ENCODE measurements at places on chromosomes 5 and 9.
A peak's percentile ranks its signal among the peaks of the same experiment; 100 is the strongest.

DNA sequence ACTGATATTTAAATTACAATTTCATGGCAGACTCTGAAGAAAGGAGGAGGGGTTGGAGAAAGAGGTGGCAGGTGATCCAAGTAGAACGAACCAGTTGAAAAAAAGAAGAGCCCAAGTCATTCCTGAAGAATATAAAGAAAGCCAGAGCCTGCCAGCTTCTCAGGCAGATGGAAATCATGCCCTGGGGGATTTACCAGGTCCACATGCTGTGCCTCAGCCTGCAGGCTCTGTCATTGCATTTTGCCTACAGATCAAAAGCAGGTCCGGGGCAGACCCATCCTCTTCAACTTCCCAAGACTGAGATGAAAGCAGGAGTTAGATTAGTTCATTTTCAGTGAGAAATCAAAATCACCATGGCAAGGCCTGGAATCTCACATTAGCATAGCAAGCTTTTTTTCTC lies 48.5 kb downstream of the GDNF start:
- DNase-seq: no peak

GRCh38 chr9:94663640-94664039 lies 24.3 kb upstream of the FBP1 start:
- DNase-seq: no peak

DNA sequence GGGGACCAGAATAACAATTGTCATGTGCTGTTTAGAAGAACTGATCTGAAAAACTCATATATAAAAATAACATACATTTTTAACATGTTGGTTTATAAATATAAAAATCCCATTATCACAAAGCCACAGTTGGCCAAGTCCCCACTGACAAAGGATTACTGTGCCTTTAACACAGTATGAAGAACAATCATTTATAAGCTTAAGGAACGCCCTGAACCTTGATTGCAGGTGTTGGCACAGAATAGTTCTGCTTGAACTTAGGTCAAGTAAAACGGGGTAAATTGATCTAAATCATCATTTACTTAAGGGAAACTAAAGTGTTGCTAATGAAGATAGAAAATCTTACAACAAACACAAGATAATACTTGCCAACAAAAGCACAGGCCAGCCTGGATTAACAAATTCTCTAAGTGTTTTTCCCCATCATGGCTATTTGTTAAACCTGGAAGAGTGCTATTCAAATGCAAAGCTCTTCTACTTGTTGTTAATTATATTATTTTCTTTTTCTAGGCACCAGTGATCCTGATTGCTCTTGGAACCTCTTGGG lies 46.1 kb downstream of the ASTN2 start:
- DNase-seq: no peak

DNA sequence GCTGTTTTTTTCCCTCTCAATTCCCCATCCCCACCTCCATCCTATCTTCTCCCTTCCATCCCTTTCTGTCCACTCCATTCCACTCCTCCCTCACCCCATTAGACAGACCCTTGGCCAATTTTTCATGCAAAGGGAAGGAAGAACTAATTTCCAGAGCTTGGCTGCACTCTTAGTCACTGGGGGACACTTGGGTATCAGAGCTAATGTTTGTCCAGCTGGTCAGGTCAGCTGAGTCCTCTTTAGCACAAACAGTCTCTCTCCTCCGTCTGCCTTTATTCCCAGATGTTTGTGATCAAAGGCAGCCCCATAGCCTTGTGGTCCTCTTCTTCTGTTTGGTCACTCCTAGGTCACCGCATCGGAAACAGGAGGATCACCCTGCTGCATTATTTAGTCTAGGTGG lies 148.5 kb downstream of the NMUR2 start:
- DNase-seq: no peak

- DNase-seq: no peak
These were observed 594.8 kb downstream of the RAB3C start for GRCh38 chr5:59177644-59178043.

DNA sequence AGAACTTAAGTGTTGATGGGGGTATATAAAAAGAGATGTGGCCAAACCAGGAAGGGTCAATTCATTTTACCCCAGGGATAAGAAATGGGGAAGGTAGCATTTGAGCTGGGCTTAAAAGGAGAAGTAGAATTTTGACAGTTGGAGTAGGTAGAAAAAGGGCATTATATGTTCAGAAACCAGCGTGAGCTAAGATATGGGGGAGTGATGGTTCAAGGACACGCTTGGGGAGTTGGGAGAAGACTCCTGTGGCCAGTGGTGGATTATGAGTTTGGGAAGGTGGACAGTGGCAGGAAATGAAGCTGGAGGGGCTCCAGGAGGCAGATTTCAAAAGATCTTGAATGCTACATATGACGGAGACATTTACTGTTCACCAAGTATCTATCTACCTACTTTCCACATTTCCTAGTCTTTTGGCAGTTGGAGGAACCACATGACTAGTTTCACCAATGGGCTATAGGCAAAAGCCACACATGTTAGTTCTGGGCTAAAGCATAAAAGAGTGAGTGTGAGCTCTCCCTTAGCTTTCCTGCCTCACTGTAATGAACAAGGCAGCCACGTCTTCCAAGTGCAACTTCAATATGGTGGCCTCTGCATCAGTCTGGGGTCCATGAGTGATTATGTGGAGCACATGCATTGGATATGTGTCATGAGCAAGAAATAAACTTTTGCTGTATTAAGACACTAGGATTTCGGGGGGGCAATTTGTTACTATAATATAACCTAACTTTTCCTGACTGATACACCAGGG lies 15.7 kb upstream of the GSN start:
- no peak for DNase-seq

DNA sequence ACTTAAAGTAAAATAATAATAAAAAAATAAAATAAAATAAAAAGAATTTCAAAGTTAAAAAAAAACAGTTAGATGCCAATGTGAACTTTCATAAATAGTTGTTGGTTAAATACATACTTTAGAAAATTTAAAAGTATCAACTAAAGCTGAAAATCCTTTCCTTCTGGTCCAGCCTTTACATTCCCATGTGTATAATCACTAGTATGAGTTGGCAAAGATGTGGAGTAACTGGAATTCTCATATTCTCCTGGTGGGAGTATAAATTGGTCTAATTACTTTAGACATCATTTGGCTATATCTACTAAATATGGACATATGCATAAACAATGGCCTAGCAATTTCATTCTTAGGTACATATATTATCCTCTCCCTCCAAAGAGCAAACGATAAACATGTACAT lies 619.9 kb downstream of the PTPRD start:
- no peak for DNase-seq

- no peak for DNase-seq
These were observed 108.3 kb downstream of the THBS4 start for GRCh38 chr5:80143491-80143890.

- no peak for DNase-seq
These were observed 348.1 kb downstream of the TMEM167A start for GRCh38 chr5:82728926-82729702.

GRCh38 chr9:122015170-122015821 lies 77.8 kb downstream of the TTLL11 start:
- DNase-seq: no peak

DNA sequence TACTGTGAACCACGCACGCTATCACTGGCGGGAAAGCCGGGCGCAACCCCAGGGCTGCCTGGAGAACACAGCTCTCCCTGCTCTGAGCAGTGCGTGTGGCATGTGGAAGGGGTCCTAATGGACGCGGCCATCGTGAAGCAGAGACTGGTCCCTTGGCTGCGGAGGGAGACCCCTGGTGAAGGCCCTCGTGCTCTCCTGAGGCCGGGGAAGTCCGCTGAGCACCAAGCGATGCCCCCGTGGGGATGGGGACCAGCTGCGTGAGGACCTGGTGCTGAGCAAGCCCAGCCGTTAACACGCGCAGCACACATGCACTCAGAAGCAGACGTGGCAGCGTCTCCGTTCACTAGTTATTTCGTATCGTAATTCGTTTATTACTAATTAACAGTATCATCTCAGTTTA lies 24.4 kb downstream of the SLC12A7 start:
- no peak for DNase-seq

DNA sequence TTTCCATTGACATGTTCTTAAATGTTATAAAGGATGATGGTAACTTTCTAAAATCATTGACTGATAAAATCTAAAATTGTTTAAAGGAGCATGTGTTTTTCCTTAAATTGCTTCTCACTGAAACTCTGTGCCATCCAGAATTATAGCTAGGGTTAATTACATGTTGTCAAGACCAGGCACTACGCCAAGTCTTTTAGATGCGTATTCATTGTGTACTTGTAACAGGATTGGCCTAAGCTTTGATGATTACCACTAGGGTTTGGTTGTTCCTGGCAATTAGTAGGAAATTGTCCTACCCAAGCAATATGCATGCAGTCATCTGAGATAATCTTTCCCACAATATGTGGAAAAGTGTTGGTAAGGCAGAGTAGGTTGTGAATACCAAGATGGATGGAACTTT lies 43.8 kb downstream of the PRKACG start:
- no peak for DNase-seq

DNA sequence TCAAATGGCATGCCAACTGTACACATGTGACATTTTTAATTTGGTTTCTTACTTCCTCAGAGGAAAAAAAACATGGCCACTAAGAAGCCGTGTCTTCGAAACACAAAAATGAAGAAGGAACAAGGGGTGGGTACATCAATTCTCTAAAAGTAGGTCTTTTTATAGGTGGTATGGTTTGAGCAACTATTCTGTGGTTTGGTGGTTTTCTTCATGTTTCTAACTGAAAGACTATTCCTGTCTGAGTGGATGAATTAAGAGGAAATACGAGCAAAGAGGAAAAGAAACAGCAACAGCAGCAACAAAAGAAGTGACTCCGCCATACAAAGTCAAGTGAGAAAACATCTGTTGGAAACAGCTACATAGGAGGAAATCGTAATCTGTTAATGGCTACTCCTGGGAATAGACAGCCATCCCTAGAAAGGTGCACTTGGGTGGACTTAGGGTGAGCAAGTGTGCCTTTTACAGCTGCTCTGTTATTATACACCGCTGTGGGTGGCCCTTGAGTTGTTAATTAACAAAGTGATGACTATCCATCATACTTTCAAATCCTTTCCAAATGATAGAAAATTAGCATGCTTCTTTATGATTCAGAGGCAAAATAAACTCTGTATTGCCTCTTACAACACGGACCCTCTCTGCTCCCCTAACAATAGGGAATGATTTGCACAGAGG lies 575.8 kb downstream of the TLE1 start:
- no peak for DNase-seq

- DNase-seq: no peak
These were observed 41.3 kb upstream of the GHR start for GRCh38 chr5:42381973-42382372.

DNA sequence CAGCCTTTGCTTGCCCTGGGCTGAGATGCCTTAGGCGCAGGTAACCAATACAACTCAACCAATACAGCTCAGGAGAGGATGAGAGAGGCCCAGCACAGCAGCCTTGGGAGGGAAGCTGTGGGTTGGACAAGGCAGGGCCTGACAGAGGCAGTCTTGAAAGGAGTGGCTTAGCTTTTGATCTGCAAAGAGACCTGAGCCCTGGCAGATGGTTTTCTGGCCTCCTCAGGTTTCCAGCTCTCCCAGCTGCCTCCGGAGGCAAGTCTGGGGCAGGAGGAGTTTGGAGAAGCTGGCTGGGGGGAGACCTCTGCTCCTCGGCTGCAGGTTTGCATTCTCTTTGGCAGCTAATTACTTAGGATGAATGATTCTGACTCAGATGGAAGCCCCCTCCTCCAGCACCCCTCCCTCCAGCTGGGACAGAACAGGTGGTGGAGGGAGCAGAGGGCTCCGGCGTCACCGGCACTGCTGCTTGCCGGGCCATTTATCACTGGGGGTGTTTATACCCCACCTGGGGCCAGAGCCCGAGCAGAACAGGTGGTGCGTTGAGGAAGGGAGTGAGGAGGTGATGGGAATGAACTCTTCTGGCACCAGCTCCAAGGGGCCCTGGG lies 50.8 kb downstream of the TSPAN17 start:
- DNase-seq: no peak

DNA sequence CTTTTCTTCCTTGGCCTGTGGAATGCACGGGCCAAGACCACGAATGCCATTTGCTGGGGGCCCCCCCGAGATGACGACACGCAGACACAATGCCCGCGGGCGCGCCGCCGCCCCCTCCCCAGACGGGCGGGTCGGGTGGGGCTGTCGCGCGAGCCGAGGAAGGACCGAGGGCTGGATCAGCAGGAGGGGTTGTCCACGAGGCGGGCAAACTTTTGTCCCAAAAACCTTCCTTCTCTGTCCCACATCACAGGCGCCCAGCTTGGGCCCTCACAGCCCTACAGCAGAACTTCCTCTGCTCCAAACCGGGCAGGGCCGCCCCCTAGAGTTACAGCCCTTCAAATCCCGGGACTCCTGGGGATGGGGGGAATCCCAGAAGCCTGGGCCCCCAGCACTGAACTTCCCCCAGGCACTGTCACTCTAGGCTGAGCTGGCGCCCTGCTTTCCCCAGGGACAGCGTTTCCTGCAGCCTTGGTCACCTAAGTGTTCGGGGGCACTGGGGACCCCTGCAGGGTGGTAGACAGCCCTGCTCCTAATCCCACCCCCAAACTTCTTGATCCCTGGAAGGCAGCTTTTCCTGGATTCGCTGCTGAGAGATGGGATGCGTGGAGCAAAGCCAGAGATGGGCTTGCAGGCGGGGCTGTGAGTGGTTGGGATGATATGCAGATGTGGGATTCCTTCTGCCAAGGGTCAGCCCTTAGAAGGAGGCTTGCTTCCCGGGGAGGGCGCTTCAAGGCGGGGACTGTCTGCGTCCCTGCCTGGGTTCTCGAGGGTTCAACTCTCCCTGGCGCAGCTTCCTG lies 980 bp downstream of the COL5A1 start:
- no peak for DNase-seq

- DNase-seq: peak; percentile 28
These were observed 546 bp downstream of the DNAJB5 start for GRCh38 chr9:34989946-34990635.

DNA sequence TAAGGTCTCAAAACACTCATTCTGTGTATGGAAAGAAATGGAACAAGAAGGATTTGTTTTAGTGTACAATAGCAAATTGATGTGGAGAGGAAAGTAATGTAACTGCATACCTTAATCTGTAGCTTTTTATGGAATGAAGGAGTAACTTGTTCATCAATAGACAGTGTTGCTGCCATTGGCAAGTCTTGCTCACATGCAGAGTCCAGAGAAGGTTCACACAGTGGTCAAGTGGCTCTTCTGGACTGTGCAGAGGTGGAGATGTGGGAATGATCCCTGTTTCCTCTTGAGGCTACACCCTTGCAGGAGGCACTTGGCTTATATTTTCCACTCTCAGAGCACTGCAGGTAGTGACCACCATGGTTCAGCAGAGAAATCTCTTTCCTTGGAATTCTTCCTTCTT lies 132.9 kb upstream of the ANKH start:
- DNase-seq: no peak

- DNase-seq: no peak
These were observed 473.6 kb upstream of the TNC start for GRCh38 chr9:115591584-115591984.

All from stimulated activated CD4-positive, alpha-beta T cell treated with anti-CD3 and anti-CD28 coated beads, Interleukin-4, amount 100 ng/mL, for 4 hours (primary cell).